ENCODE measurements at places on chromosomes 5 and 9.

GRCh38 chr5:112386766-112387165 lies 32.3 kb downstream of the EPB41L4A start:
- no peak for DNase-seq

GRCh38 chr9:84879631-84880030 lies 210.1 kb downstream of the NTRK2 start:
- DNase-seq = no peak

DNA sequence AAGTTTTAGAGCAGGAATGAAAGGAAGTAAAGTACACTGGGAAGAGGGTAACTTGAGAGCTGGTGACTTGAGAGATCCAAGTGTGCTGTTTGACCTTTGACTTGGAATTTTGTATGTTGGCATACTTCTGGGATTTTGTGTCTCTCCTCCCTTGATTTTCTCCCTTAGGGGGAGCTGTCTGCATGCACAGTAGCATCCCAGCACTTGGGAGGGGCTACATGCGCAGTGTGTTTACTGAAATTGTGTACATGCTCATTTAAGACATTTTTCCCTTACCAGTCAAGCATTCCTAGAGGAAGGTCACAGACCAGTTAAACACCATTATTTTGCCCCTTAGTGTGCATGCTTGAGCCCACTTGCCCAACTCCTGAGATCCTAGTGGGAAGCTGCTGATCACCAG lies 120.1 kb downstream of the ZNF622 start:
- no peak for DNase-seq

GRCh38 chr9:31188496-31188895 lies 1195.9 kb upstream of the ACO1 start:
- no peak for DNase-seq

DNA sequence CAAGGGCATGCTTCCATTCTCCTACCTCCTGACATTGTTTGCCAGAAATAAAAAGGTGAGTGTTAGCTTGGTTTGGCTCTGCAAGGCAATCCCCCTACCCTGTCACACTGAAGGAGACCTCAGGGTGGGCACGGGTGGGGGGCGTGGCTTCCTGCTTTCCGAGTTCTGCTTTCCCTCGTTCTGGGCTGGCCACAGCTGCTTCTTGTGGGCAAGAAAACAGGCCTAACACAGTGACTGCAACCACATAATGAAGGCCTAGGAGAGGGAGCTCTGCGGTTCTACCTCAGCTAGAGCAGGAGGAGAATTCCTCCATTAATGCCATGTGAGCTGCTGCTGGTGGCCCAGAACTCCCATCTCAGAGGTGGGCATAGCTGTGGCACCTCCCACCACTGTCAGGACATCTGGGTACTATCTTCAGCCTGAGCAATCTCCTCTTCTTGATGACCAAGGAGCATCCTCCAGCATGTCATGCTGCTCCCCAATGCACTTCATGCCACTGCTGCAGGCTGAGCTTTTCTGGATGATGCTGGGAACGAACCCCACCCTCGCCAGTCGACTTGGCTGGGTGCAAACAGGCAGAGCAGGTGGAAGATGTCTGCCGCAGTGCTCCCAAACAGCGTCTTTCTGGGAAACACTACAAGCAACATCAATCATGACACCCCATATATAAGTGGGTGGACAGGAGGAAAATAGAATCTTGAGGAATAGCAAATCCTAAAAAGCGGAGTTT lies 139.5 kb upstream of the RAPGEF1 start:
- DNase-seq = no peak

DNA sequence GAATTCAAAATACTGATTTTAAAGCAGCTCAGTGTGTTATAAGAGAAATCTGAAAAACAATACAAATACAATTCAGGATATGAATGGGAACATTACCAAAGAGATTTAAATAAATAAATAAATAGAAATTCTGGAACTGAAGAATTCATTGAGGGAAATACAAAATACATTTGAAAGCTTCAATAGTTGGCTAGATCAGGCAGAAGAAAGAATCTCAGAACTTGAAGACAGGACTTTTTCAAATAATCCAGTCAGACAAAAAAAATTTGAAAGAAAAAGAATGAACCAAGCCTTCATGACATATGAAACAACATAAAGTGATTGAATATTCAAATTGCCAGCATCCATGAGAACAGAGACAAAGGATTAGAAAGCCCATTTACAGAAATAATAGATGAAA lies 59.6 kb upstream of the TLX3 start:
- no peak for DNase-seq

DNA sequence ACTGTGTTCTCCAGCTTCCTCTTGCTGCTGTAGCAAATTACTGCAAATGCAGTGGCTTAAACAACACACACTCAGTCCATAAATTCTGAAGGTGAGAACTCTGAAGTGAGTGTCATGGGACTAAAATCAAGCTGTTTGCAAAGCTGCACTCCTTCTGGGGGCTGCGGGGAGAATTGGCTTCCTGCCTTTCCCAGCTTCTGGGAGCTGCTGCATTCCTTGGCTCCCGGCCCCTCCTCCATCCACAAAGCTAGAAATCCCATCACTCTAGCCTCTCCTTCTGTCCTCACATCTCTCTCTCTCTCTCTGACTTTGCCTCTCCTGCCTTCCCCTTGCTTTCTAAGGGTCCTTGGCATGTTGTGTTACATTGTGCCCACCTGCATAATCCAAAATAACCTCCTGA lies 14.2 kb upstream of the MED10 start:
- no peak for DNase-seq

DNA sequence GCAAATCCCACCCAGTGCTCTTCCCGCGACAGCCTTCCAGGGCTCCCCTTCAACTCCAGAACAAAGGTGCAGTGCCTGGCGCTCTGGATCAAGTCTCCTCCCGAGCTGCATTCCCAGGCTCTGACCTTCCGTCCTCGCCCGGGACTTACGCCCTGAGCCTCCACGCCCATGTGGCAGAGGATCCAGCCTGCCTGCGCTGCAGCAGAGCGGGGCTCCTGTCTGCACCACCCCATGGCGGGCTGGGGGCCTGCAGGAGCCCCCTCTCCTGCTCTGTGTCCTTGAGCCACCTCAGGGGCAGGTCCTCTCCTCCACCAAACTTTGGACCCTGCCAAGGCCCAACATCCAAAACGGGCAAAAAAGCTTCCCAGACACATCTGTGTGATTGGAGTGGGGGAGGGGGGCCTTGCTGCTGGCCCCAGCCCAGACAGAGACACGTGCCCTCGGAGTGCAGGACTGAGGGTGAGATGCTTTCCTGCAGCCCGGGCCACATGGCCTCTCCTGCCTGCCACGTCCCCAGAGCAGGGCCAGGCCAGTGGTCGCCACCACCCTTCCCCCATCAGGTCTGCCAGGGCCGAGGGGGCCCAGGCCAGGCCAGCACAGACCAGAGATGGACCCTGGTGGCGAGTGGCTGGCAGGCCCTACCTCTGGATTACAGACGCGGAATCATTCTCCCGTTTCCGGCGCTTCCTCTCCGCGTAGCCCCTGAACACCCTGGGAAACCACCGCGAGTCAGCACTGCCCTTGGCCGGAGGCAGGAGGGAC lies 4.4 kb downstream of the NSMF start:
- DNase-seq = no peak

GRCh38 chr5:4099386-4099785 lies 503.8 kb downstream of the IRX1 start:
- no peak for DNase-seq

DNA sequence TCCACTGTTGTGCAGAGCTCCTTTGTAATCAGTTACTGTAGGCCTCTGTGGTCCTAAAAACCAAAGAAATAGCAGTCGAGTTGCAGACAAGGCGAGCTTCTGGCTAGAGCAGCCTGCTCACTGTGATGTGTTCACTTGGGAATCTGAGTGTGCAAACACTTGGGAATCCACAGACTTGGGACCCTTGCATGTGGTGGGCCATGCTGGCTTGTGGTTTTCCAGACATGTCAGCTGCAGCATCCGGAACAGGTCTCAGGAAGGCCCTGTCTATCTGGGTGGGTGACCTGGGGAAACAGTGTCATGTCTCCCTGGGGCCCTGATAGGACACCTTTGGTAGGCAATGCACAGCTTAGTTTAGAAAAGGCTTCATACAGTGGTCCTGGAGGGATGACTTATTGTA lies 66.4 kb downstream of the WWC1 start:
- DNase-seq = no peak

GRCh38 chr5:116766470-116766947 lies 191.9 kb upstream of the SEMA6A start:
- DNase-seq = no peak

DNA sequence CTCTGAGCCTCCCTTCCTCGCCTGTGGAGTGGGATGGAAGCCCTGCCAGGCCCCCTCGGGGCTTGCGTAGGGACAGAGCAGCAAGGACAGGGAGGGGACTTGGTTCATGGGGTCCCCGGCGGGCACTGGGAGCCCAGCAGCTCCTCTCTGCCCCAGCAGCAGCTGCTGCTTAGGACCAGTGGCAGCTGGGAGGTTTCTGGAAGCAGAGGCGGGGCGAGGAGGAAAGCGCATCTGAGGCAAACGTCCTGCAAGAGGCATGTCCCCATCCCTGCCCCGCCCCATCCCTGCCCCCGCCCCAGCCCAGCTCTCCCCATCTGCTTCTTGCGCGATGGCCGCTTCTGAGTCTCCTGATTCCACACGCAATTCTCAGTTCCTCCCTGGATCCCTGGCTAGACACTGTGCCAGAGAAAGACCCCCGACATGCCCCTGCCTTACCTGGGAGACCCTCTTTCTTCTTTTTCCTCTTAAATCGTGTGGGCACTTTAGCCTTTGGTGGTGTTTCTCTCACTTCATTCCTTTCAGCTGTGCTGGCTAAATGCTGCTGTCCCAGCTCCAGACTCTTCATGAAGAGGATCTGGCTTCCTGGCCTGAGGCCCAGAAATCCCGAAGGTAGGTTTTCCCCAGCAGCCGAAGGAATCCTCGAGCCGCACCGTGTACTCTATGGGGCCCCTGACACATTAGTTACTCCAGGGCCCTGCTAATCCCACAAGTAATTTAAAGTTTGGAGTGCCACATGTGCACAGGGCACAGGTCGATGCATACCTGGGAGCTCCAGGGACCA lies 4.4 kb upstream of the OR2S2 start:
- DNase-seq = no peak

DNA sequence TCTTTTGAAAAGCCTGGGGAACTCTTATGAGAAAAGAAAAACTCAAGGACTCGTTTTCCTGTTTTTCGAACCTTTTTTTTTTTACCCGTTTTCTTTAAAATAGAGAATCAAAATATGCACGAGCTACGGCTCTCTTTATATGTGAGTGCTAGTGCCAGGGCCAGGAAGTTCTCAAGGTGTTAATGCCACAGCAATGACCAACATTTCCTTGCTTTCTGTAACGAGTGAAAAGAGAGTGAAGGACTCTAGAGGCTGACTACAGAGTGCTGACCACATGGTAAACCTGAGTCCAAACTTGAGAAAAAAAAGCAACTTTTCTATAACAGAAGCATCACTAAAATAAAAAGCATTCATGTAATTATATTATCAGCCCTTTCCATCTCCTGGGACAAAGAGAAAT lies 102.2 kb upstream of the SLC28A3 start:
- no peak for DNase-seq

DNA sequence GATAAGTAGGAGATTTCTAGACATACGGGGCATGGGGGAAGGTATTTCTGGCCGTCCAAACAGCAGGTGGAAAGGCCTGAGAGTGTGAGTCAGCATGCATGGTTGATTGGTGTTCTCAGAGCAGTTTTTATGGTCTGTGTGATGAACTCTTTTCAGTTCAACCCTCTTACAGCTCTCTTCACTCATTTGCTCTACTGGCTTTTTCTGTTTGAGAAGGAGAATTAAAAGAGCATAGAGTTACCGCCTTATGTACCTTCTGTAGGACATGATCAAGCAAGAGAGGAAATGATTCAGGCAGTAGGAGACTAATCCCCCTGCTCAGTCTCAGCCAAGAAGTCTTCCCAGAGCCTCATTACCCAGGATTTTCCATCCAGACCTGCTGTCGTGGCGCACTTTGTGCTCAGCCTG lies 92.4 kb downstream of the PRDM6 start:
- no peak for DNase-seq

- peak; percentile 13 for DNase-seq
Measured at GRCh38 chr5:172834415-172835289, 601 bp downstream of the ERGIC1 start.

DNA sequence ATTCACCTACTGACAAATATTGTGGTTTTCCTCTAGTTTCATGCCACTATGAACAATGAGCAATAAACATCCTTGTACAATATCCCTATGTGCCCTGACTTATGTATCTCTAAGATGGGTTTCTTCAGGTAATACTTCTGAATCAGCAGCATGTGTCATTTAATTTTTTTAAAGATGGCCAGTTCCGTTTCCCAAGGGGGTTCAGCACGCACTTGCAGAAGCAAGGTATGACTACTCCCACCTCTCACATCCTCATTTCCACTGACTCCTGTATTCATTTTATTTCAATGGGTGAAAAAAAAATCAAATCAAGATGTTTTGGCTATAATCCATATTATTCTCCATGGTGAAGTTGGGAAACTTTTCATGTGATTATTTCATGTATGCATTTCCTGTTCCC lies 14.7 kb upstream of the ADAMTS19 start:
- no peak for DNase-seq

DNA sequence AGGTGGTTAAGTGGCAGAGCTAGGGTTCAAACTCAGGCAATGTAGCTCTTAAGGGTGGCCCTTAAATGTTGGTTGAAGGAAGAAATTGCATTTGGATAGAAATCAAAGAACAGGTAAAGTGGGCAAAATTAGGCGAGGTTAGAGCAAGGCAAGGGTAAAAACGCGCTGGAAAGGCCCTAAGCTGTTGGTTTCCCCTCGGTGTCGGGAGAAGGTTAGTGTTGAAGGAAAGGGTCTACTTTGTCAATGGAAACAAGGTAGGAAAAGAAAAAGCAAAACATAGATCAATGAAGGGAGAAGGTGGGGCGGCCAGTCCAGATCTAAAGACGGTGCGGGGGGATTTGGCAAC lies 431 bp downstream of the FASTKD3 start:
- no peak for DNase-seq

DNA sequence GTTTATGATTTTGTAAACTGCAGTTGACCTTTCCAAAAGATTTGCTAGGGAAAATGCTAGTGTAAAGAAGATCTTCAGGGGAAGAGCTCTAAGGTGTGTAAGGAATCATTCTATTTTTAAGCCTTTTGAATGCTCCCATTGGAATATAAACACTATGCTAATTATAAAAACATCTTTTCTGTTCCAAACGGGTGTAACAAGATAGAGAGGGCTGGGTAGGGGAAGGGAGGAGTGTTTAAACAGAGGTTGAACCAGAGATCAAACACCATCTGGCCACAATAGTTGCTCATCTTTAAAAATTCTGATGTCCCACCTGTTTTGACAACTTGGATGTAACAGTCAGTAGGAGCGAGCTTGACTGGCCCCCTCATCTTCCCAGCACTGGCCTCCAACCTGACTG lies 38.4 kb downstream of the ZNF618 start:
- DNase-seq = no peak

- no peak for DNase-seq
Measured at GRCh38 chr9:73869264-73869663, 627.9 kb upstream of the RORB start.

DNA sequence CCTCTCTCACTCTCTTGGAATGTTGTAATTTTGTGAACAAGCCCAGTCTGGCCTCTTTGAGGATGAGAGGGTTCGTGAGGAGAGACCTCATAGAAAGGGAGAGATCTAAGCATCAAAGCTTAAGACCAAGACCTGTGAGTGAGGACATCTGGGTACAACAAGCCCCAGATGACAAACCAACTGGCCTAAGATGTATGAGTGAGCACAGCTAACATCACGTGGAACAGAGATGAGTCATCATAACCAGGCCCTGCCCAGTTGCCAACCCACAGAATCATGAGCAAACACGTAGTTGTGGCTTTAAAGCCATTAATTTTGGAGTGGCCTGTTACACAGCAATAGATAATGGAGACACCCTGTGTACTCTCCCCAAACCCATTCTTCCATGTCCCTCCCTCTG lies 439.1 kb upstream of the KIF2A start:
- no peak for DNase-seq

- peak; percentile 66 for DNase-seq
Measured at GRCh38 chr9:98707166-98708102, 1.3 kb downstream of the GABBR2 start.

GRCh38 chr9:111754800-111755199 lies 39.9 kb downstream of the SHOC1 start:
- no peak for DNase-seq

Measured in HAP-1 (cell line).